ENCODE measurements at places on chromosomes 2 and 18. TPM values are rescaled to one million over a fixed set of nuclear protein-coding genes. Genes with fewer than 3 reads are reported as not detected.
A peak's percentile ranks its signal among the peaks of the same experiment; 100 is the strongest.

The ANTXR1 gene
- 8.0 TPM for total RNA-seq

The CAPN14 gene
- not detected for total RNA-seq

The GATA6 gene
- total RNA-seq: 0.34 TPM

The LRRTM1 gene
- not detected for total RNA-seq

The KIF5C gene
- total RNA-seq: 1.4 TPM

GRCh38 chr2:136134126-136134525, 16.2 kb upstream of the CXCR4 start:
- H3K4me1 ChIP-seq: no peaks in the 10 kb centered on the region
- DNase-seq: no peak
- H3K36me3 ChIP-seq: no peaks in the 10 kb centered on the region
- no peak overlapping the region for H3K27ac ChIP-seq

DNA sequence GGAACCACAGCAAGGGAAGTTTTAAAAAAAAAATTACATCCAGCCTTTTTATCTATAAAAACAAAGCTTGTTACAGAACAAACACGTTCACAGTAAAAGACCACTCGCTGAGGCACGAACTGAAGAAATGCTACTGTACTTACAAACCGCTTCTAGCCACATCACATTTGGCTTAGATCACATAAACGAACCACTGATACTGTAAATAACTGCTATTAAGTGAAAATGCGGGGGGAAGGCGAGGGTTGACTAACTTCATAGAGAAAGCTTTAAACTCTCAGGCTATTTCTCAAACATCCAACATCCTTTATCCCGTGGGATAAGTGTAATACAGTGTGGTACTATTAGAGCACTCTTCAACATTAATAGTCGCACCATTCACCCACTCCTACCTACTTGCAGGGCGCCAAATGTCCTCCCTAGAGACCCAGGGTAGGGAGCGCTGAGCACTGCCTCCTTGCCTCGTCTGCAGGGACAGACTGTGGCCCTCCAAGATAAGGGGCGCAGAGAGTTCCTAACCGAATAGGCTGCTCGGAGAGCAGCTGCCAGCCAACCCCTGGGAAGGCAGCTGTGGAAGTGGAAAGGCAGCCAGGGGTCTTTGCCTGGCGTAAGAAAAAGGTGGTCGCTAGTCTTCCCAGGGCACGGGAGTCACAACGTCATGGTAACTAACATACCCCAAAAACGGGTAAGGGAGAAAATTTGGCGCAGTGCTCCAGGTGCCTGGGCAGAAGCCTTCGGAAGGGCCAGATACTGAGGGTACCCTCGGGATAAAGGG, 854 bp downstream of the GPR155 start:
- H3K4me1 ChIP-seq: peaks cover 14% of the 10 kb centered on the region
- DNase-seq: no peak
- H3K4me3 ChIP-seq: peak overlapping the region; percentile 94
- peak overlapping the region; percentile 94 for H3K27ac ChIP-seq
- H3K27me3 ChIP-seq: no peaks in the 10 kb centered on the region
- peaks cover 2% of the 10 kb centered on the region for H3K36me3 ChIP-seq

DNA sequence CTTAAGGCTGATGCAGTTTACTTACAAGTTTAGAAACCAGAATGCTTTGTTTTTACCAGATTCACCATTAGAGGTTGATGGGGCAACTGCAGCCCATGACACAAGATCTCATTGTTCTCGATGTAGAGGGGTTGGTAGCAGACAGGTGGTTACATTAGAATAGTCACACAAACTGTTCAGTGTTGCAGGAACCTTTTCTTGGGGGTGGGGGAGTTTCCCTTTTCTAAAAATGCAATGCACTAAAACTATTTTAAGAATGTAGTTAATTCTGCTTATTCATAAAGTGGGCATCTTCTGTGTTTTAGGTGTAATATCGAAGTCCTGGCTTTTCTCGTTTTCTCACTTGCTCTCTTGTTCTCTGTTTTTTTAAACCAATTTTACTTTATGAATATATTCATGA, 99.4 kb upstream of the IL1R2 start:
- no peaks in the 10 kb centered on the region for H3K27me3 ChIP-seq
- H3K4me3 ChIP-seq: no peak overlapping the region
- peaks cover 30% of the 10 kb centered on the region for H3K36me3 ChIP-seq

The KHK gene
- 5.4 TPM for total RNA-seq

DNA sequence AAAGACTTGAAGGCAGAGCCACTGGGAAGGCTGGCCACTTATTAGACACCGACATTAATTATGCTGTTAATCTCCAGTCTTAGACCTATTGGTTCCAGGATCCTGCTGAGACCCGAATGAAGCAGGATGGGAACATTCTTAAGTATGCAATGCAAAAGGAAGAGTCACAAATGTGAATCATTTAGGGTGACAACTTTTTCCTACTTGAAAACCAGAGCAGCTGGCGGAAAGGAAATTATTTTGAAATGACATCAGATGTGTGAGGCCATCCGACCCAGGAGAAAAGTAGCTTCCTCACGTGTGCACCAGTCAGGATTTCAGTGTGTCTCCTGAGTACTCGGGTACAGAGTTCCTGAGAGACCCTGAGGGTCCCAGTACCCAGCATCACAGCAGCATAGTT, 222.9 kb upstream of the NCKAP5 start:
- H3K27me3 ChIP-seq: no peaks in the 10 kb centered on the region
- no peaks in the 10 kb centered on the region for H3K4me1 ChIP-seq

DNA sequence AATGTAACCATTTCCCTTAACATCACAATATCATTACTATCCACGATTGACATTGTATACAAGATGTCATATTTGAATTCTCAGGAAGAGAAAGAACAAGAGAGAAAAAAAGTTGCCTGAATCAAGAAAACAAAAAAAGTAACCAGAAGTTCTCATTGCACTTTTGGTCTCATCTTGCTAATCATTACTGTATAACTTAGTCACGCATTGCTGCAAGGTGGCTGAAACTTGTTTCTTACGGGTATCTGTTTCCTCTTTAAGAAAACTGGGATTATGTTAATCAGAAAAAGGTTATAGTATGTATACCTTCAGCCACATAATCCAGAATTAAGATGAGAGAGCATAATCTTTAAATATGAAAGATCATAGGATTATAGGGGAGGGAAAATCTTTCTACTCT, 639.7 kb upstream of the SYT4 start:
- DNase-seq: no peak
- H3K4me3 ChIP-seq: no peak overlapping the region
- no peaks in the 10 kb centered on the region for H3K4me1 ChIP-seq
- no peaks in the 10 kb centered on the region for H3K36me3 ChIP-seq
- no peaks in the 10 kb centered on the region for H3K27me3 ChIP-seq

The KATNAL2 gene
- total RNA-seq: not detected

The ARHGAP15 gene
- 1.2 TPM for total RNA-seq

DNA sequence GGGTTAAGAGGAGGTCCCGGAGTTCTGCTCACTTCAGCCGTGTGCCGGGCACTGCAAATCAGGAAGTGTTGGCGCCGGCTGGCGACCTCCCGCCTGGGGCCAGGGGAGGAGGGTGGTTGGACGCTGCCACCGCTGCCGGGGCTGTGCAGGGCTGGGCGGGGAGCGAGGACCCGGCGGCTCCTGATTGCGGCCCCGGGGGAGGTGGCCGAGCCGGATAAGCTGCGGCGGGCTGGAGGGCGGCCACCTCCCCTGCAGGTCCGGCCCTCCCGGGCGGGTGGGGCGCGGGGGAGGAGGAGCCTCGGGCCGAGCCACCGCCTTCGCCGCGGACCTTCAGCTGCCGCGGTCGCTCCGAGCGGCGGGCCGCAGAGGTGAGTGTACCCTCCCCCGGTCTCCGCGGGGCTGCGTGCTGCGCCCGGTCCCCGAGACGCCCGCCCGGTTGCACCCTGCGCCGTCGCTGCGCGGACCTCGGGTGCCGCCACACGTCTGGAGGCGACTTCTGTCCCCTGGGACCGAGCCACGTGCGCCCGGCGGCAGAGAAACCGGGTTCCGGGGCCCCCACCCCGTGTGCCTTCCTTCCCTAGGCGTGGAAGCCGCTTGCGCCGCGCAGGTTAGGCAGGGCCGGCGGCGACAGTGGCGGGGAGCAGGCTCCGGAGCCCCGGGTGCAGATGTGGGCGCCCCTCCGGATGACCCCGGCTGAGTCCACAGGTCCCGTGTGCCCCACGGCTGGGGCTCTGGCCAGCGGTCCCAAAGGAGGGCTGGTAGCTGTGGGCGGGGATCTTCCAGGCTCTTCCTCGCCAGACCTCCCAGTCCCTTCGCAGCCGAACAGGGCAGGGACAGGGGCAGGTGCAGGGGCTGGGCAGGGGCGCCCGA, at the start of gene STEAP3:
STEAP3 (plus strand) TSS at position 314 of the 870 bp plus-strand sequence. CDS start 7,179 bp downstream, outside the sequence.
- peak; percentile 81 for DNase-seq
- no peaks in the 10 kb centered on the region for H3K27me3 ChIP-seq
- peak within 1 kb of the TSS; percentile 92 for H3K27ac ChIP-seq
- no peaks in the 10 kb centered on the region for H3K36me3 ChIP-seq

- no peak for DNase-seq
- no peaks in the 10 kb centered on the region for H3K36me3 ChIP-seq
- H3K27ac ChIP-seq: no peak overlapping the region
Observed at GRCh38 chr18:63684718-63685117, 18.0 kb upstream of the SERPINB11 start.

GRCh38 chr2:164620873-164621763, at the start of gene GRB14:
TSS of gene GRB14 (minus strand) at chr2:164621482. CDS start at chr2:164621309, 173 bp downstream.
- H3K4me3 ChIP-seq: peak within 1 kb of the TSS; percentile 58
- H3K36me3 ChIP-seq: no peaks in the 10 kb centered on the region
- no peaks in the 10 kb centered on the region for H3K4me1 ChIP-seq
- H3K27me3 ChIP-seq: no peaks in the 10 kb centered on the region
